ENCODE measurements at places on chromosomes 6 and 20.
A peak's percentile ranks its signal among the peaks of the same experiment; 100 is the strongest.

- DNase-seq: no peak
These were observed 250.1 kb downstream of the SYNE1 start for GRCh38 chr6:152387091-152387490.

GRCh38 chr6:3654898-3655297, 96.6 kb downstream of the PXDC1 start:
- DNase-seq: no peak

DNA sequence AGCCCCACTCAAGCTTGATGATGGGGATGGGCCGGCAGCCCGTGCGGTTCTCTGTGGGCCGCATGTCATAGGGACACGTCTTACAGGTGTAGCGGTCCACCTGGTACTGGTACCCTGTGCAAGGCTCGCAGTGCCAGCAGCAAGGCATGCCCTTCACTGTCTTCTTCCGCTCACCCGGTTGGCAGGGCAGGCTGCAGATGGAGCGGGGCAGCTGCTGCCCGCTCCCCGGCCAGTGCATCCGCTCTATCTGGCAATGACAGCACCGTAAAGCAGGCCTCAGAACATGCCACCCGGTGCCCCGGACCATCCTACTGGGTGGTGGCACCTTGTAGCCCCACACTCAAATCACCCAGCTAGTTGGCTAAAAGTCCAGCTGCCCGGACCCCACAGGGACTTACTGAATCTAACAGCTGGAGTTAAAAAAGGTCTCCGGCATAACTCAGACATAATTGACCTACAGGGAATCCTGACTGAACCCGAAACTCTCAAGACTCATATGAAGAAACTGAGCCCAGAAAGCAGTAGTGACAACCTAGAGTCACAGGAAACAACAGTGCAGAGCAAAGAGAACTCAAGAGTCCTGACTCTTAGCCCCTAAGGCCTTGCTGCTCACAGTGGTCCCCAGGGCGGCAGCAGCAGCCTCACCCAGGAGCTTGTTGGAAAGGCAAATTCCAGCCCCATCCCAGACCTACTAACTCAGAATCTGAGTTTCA, 109.4 kb downstream of the GRM4 start:
- DNase-seq: no peak

DNA sequence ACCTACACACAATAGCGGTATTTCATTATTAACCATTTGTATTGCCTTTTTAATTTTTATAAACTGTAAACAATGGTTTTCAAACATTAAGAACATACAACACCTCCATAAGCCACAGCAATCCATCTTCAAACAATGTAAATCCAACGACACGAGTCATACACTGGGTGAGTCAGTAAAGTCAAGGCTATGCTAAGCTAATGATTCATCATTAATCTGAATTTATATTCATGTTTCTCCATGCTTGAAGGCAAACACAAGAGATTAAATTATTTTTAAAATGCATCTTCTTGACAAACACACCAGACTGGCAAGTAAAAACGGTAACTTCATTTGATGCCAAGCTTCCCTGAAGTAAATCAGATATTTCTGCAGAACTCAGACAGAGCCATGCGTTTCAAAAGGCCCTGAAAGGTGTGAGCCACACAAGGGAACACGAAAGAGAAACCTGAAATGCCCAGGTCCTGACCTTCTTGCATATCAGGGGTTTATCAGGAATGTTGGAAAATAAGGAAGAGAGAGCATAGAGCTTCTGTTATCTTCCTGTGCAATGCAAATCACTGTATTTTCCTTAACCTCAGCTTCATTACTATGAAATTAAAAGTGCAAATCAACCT, 162.5 kb downstream of the ALDH8A1 start:
- no peak for DNase-seq

DNA sequence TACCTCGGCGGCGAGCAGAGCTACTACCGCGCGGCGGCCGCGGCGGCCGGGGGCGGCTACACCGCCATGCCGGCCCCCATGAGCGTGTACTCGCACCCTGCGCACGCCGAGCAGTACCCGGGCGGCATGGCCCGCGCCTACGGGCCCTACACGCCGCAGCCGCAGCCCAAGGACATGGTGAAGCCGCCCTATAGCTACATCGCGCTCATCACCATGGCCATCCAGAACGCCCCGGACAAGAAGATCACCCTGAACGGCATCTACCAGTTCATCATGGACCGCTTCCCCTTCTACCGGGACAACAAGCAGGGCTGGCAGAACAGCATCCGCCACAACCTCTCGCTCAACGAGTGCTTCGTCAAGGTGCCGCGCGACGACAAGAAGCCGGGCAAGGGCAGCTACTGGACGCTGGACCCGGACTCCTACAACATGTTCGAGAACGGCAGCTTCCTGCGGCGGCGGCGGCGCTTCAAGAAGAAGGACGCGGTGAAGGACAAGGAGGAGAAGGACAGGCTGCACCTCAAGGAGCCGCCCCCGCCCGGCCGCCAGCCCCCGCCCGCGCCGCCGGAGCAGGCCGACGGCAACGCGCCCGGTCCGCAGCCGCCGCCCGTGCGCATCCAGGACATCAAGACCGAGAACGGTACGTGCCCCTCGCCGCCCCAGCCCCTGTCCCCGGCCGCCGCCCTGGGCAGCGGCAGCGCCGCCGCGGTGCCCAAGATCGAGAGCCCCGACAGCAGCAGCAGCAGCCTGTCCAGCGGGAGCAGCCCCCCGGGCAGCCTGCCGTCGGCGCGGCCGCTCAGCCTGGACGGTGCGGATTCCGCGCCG, 994 bp downstream of the FOXC1 start:
- no peak for DNase-seq

DNA sequence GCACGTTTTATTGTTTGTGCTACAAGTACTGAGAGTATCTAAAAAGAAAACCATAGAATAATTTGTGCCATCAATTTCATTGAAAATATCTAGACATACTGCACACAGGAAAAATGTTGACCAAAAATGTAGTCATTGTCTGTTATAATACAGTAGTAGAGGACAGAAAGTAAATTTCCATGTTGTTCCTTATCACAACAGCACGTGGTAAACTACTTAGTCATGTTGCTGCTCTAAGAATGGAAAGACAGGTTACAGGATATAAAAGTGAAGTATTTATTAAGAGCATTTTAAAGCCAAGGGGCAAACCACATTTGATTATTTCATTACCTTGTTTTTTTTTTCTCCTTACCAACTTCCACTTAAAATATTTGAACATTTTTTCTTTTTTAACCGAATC, 89.0 kb upstream of the CEP85L start:
- DNase-seq: no peak

DNA sequence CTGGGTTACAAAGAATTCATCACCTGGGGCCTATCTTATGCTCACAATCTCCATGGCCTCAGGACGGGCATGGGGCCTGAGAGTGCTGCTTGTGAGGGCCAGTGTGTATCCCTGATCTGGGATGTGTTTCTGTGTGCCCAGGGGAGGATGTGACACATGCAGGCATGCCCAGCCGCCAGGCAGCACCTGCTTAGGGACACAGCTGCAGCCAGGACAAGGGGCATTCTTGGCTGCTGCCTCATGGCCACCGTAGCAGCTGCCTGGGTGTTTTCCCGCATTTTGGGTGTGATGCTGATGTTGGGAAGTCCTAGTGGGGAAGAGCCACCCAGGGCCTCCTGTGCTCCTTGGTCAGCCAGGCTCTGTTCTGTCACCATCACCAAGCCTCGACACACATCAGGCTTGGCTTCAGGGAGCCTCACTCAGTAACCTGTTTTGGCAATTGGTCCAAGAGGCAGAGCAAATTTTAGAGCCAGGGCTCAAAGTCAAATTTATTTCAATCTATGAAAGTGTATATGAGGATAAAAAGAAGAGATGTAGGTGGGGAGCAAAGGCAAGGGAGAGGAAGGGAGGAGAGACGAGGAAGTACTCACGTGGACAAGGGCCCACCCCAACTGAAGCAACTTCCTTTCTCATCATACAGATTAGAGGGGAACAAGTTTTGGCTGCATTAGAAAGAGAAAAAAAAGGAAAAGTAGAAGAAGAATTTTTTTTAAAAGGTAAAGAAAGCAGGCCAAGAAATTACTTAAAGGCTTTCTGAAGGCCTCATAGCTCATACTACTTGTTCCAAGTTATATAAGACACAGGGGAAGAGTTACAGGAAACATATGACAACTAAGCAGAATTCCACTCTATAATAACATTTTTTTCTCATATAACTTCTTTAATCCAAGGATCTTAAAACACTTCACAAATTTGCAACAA, 269.9 kb upstream of the SUPT3H start:
- DNase-seq: peak; percentile 10

GRCh38 chr20:43973671-43974450, 59.2 kb downstream of the TOX2 start:
- DNase-seq: no peak

- DNase-seq: no peak
These were observed 189.0 kb downstream of the NFATC2 start for GRCh38 chr20:51353491-51353890.

DNA sequence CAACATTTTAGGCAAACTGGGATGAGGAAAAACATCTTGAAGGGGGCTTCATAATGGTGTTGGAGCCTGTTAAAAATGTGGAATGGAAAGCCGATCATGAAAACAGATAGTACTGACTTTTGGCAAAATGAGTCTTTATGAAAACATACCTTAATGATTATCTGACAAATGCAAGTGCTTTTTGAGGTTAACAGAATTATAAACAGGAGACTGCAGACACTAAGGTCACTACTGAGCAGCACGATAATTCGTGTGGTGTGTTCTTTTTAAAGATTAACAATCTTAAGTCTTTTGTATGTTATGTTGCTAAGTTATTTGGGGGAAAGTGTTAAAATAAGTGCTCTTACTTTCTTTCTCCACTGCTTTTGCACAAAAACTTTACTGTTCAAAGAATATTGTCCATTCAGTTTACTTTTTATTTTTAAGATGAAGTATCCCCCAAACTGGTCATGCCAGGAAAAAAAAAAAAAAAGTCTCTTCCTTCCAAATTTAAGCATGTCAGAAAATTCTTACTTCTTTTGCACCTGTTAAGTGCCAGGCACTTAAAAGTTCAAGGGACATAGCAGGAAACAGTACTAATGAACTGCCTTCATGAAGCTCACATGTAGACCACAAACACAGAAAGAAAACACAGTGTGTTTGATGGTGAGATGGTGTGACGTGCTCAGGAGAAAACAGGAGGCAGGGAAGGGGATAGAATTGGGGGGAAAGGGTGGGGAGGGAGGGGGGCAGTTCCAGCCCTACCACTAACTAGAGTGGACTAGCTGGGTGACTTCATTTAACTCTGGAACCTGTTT, 73.2 kb downstream of the CDYL start:
- no peak for DNase-seq

DNA sequence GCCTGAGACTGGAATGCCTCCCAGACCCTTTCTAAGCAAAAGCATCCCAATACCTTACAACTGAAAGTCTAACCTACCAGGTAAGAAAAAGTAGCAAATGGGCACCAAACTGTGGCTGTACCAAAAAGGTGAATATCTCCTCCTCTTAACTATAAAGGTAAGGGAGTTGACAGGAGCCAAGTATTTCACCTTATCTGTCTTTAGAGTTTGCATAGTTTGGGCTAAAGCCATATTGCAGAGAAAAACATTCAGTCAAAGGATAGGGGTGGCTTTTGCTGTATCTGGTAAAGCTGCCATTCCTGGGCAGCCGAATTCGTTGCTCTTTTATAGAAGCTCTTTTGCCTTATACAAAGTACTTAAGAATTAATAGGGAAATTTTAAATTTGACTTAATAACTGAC, 38.1 kb downstream of the PHF3 start:
- DNase-seq: no peak

DNA sequence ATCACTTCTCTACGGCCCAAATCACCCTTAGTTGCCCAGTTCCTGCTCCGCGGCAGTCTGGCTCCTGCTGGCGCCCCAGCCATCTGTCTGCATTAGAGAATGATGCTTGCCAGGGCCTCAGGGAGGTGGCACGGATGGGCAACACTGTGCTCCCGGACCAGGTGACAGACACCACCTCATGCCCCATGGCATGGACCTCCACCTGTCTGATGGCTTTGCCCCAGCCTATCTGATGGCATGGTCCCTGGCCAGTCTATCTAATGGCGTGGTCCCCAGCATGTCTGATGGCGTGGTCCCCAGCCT, 18.8 kb upstream of the MRGBP start:
- no peak for DNase-seq

- DNase-seq: no peak
These were observed 196.0 kb downstream of the MYLK4 start for GRCh38 chr6:2554651-2555260.

- no peak for DNase-seq
These were observed 40.6 kb downstream of the SH3BGRL2 start for GRCh38 chr6:79671600-79672266.

DNA sequence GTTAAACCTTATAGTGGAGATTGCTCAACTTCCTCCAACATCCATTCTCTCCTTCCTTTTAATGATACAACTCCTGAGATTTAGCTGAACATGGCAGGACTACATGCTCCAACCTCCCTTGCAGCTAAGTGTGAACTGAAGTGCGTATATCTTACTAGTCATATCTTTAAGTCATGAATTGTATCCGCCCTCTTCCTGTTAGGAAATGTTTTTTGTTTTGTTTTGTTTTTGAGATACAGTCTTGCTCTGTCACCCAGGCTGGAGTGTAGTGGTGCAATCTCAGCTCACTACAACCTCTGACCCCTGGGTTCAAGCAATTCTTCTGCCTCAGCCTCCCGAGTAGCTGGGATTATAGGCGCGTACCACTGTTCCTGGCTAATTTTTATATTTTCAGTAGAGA, 8.8 kb upstream of the OSTM1 start:
- no peak for DNase-seq

DNA sequence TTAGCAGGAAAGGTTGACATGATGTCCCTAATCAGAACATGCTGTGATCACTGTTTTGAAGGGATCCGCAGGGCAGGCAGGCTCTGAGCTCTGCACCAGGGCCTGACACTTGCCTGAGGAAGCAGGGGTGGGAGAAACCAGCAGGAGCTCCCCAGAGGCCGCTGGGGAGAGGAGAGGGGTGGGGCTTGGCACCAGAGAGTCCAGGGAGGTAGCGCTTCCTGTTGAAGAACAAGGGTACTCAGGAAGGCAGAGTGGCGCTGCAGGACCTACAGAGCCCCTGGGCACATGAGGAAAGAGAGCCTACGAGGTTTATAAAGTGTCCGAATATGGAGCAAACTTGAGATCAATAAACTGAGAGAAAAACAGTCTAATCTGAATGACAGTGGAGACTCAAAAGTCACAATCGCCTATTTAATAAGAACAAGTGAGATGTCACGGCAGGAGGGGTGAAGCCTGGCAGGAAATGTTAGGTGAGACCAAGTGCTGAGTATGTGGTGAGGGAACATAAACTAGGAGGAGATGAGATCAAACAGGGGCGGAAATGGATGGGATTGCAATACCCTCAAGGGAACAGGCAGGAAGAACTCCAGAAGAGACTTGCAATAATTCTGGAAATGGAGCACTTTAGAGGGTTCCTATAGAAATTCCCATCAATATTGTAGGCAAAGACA, 5.8 kb upstream of the TBXT start:
- no peak for DNase-seq

DNA sequence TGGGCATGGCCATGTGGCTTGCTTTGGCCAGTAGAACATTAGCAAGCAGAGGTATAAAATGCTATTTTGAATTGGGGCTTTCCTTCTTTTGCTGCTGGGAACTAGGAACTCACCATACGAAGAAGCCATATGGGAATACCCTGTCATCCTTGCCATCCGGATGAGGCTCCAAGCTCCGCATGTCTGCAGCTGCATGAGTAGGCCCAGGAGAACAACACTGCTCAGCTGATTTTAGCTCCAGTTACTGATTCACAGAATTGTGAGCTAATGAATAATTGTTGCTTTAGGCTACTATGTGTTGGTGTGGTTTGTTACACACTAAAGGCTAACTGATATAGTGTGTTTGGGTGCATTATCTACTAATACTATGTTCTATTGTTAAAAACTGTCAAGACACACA, 2.7 kb upstream of the PLCB4 start:
- DNase-seq: no peak
